ENCODE measurements at places on chromosomes 5 and 9. TPM values are rescaled to one million over a fixed set of nuclear protein-coding genes. Genes with fewer than 3 reads are reported as not detected.

Gene FOXD1
- 0.98 TPM for total RNA-seq

Gene MSX2
- not detected for total RNA-seq

Gene GABRA1
- 19.4 TPM for total RNA-seq

Gene FCN2
- not detected for total RNA-seq

Gene ZDHHC11B
- 3.9 TPM for total RNA-seq

Gene TRIP13
- 4.9 TPM for total RNA-seq

Gene SLC1A3
- total RNA-seq: 188 TPM

Gene TMEM215
- 0.25 TPM for total RNA-seq

Gene CDX1
- total RNA-seq: not detected

Gene SHROOM1
- 2.2 TPM for total RNA-seq

Gene SHC3
- 59.0 TPM for total RNA-seq

Gene ABCA1
- total RNA-seq: 23.6 TPM

Gene PTGDS
- total RNA-seq: 103 TPM

Gene FAM53C
- total RNA-seq: 16.0 TPM

Gene HMMR
- total RNA-seq: 2.2 TPM

Gene ENHO
- 27.8 TPM for total RNA-seq

Gene TAF11L5
- total RNA-seq: not detected

Gene FABP6
- total RNA-seq: 2.2 TPM

Gene C5orf58
- total RNA-seq: not detected

Gene UAP1L1
- 0.25 TPM for total RNA-seq

Gene FOXD4L3
- not detected for total RNA-seq

Gene SLC46A2
- not detected for total RNA-seq

Gene NR2F1-AS1
- total RNA-seq: 50.4 TPM

Gene DMRTA1
- 0.25 TPM for total RNA-seq

Gene WWC1
- 60.5 TPM for total RNA-seq

Gene OTULINL
- total RNA-seq: 15.5 TPM

Gene ITK
- not detected for total RNA-seq

Gene RASGEF1C
- total RNA-seq: 21.4 TPM

Gene PITX1
- 0.25 TPM for total RNA-seq

Gene SIMC1
- total RNA-seq: 12.5 TPM
